NCI-H69 (cell line): ENCODE measurements at places on chromosomes 5 and 9.
A peak's percentile ranks its signal among the peaks of the same experiment; 100 is the strongest.

DNA sequence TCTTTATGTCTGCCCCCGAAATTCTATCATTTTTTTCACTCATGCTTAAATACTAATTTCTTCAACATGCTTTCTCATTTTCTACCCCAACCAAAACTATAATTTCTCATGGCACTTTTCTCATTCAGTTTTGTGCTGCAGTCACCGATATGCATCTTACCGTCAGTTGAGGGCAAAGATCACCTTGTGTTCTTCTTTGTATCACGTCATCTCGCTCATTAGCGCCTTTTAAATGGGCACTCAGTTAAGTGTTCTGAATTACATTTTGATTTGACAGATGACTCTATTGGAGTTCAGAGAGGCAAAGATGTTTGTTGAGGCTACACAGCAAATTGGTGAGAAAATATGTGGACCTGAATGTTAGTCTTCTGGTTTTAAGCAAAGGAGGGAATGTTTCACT, 211.7 kb upstream of the GLRA1 start:
- DNase-seq, result no peak

- DNase-seq, result no peak
Observed at GRCh38 chr5:123755653-123756317, 243.8 kb downstream of the CSNK1G3 start.

DNA sequence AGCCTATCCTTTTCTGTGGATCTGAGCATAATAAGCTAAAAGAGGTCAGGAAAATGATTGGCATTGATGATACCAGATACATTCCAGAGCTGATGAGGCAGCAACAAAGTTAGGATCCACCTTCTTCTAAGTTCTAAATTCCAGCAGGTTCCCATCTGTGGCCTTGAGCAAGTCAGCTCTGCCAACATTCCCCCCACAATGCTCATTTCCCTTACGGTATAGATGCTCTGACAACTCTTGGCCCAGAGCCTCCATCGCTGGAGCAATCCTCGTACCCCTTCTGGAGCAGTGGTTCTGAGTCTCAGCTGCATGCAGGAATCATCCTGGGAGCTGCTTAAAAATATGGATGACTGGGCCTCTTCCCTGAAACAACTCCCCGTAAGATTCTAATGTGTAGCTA, 78.1 kb downstream of the MED27 start:
- DNase-seq, result no peak

DNA sequence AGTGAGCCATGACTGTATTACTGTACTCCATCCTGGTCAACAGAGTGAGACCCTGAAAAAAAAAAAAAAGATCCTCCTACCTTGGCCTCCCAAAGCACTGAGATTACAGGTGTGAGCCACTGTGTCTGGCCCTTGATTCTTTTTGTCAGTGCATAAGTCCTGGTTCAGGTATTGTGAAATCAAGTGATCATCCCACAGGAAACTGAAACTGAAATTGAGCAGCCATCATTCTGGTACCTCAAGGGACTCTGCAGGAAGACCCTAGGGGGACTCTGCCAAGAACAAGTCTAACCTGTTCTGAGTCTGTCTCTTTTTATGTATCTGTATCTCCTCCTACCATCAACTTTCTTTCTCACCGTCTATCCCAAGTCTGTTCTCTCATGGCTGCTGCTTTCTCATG, 1.9 kb upstream of the DCAF10 start:
- no peak for DNase-seq

GRCh38 chr9:127399736-127400269, 2.8 kb downstream of the SLC2A8 start:
- DNase-seq, result no peak

DNA sequence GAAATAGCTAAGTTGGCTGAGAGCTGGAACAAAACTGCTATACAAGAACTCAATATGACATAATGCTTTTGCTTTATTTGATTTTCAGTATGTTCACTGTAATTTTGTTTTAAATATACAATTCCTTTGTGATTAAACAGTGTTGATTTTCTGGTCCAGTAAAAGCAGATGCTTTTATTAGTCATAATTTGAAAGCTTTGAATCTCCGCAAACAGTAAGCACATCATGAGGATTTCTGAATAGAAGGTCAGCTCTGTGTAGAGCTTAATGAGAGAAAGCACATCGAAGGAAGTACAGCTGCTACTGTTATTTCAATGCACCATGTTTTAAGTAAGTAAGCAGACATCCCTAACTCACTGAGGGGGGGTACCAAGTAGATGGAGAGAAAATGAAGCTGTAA, 701.3 kb upstream of the ACO1 start:
- DNase-seq, result peak; percentile 95
